ENCODE measurements at places on chromosomes 5 and 9.

- DNase-seq: no peak
These were observed 592.7 kb upstream of the BRINP1 start for GRCh38 chr9:119961774-119962424.

DNA sequence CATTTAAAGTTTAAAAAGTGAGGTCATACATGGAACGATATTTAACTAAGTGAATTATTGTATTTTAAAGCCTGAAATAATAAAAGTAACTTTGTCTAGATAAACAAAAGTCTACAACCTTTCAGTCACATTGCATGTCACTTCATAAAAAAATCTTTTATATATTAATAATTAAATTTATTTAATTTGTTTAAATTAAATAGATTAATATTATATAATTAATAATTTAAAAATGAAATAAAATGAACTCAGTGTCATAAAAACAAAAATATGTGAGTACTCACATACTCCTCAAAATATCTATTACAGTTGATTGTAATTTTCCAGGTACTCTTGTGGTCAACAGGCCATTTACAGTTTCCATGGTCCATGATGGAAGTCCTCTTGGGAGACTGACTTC lies 11.2 kb downstream of the GABRG2 start:
- no peak for DNase-seq

DNA sequence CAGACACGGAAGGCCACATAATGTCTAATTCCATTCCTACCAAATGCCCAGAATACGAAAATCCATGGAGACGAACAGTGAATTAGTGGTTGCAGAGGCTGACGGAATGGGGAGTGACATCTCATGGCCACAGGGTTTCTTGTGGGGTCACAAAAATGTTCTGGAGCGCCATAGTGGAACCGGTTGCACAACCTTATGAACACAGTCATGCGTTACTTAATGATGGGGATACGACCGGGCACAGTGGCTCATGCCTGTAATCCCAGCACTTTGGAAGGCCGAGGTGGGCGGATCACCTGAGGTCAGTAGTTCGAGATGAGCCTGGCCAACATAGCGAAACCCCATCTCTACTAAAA lies 26.0 kb upstream of the TTLL11 start:
- no peak for DNase-seq

GRCh38 chr9:134620751-134621557 lies 20.6 kb upstream of the COL5A1 start:
- no peak for DNase-seq

DNA sequence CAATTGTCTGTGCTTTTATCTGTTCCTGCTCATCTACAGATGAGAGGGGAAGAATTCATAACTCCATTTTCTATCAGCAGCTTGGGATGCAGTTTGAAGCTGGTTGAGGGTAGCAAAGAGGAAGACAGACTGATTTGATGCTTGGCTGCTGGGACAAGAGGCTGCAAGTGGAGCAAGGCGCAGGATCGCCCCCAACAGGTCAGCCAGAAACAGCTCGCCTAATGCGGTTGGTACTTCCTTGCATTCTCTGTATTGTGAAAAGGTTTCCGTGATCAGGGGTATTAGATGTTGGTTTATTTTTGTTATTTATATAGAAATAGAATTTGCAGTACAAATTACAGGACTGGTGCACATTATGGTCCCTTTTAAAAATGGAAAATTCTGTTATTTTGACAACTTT lies 40.6 kb downstream of the ZNF883 start:
- no peak for DNase-seq

GRCh38 chr9:111663301-111663823 lies 2.0 kb downstream of the GNG10 start:
- DNase-seq: no peak
